Fibroblast of skin of right quadriceps (primary cell): ENCODE measurements at places on chromosomes 3 and 15.

DNA sequence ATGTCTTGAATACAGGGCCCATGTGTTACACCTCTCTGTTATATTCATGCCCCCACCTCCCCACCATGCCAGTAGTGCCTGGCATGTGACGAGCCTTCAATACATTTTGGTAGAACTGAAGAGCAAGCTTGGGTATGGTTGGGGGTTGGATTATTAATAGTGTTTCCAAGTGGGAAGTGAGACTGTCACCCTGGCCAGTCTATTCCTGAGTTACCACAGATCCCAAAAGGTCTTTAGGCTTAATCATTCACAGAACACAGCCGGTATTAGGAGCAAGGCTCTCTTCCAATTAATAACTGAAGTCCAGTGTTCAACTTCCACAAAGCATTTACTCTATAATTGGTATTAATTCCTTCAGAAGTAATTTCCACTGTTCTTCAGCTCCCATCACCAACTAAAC lies 231.9 kb upstream of the LRTM1 start:
- DNase-seq, result no peak

GRCh38 chr15:43867096-43867495 lies 40.3 kb downstream of the WDR76 start:
- DNase-seq, result no peak

GRCh38 chr3:179671747-179672242 lies 19.0 kb downstream of the USP13 start:
- DNase-seq, result no peak

DNA sequence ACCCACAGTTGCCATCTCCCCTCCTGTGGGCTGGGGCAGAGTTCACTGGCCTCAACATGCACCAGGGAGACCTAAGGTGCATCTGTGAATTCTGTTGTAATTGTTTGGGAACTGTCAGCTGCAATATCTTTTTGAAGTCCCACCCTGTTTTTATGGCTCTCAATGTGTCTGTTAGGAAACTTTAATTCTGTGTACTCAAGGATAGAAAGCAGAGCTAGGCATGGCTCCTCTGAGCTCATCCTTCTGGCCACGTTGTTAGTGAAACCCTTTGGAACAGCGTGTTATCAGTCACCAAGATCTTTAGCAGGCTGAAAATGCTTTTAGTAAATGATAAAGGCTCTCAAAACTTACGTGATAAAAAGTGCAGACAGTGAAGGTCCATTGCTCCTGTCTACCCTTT lies 33.6 kb upstream of the MTMR10 start:
- DNase-seq, result peak; percentile 43

DNA sequence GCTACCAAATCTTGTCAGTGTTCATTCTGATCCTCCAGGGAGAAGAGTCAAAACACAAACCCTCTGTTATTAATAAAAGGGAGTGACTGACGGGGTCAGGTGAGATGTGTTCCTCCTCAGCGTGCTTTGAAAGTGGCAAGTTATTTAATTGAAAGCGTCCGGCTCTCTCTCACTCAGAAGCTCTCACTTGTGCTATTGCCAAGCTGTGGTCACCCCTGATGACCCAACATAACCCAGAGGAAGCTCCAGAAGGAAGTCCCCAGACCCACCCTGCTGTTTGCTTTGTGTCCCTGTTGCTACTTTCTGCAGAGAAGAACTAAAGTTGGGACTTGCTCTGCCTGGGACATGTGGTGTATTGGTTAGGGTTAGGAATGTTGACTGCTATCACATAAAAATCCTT lies 235.6 kb downstream of the EDEM1 start:
- no peak for DNase-seq

DNA sequence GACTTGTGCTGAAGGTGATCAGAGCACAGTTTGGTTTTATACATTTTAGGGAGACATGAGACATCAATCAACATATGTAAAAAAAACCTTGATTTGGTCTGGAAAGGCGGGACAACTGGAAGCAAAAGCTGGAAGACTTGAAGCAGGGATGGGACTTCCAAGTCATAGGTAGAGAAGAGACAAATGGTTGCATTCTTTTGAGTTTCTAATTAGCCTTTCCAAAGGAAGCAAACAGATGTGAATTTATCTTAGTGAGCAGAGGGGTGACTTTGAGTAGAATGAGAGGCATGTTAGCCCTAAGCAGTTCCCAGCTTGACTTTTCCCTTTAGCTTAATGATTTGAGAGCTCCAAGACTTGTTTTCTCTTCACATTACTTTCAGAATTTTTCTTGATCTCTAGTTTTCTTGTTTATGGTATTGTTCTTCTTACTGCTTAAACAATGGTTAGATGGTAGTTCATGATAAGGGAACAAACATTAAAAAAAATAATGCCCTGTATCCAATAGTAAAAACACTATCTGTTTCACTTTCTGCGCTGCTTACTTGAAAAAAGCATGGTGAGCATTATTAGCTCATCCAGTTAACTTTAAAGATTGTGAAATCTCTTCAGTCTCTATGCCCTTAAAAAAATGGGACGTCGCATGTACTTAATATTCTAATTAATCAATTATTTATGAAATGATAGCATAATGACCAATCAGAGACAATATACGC lies 48.5 kb upstream of the BCHE start:
- no peak for DNase-seq

- peak; percentile 42 for DNase-seq
Observed at GRCh38 chr15:78389322-78389721, 48.7 kb upstream of the IREB2 start.

GRCh38 chr15:46278486-46279090 lies 643.8 kb downstream of the SQOR start:
- DNase-seq, result no peak

DNA sequence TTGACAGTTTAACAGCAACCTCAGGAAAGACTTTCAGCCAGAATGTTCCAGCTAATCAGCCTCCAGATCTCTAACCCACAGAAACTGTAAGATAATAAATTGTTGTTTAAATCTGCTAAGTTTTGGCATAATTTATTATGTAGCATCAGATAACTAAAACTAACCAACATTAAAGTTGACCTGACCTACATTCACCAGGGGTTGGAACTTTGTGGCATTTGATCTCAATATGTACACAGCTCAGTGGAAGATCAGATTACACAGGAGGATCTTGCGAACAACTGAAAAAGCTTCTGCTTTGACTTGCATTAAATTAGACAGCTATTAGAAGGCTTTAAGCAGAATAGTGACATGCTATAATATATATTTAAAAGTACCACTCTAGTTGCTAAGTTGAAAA lies 91.4 kb upstream of the POU1F1 start:
- no peak for DNase-seq

GRCh38 chr15:47397655-47398054 lies 319.6 kb upstream of the SEMA6D start:
- DNase-seq, result no peak

DNA sequence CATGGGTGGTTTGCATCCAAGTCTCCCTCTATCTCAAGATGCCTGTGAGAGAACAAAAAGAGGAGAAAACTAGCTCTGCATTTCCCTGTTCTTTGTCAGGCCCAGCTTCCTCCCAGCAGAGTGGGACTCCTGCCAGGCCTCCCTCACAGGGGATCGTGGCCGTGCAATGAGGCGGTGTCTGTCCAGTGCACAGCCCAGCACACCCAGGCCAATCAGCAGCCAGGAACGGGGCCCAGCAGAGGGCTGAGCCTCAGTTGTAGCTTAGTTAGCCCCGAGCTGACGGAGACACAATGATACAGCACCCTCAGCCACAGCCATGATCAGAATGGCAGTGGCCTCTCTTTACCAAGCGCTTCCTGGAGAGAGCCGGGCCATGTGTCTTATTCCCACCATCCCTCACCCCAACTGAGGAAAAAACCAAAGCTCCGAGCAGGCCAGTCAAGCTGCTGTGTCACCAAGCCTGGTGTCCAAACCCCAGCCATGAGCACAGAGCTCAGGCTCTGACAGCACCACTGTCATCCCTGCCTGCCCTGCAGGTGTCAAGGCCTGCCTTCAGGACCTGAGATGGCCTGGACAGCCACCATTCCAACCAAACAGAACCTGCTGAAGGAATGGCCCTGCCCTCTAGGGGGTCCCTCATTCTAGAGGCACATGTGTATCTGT lies 71.1 kb downstream of the DNAJB8 start:
- DNase-seq, result peak; percentile 18

- DNase-seq, result no peak
Observed at GRCh38 chr3:129758785-129759320, 134.7 kb downstream of the TMCC1 start.

DNA sequence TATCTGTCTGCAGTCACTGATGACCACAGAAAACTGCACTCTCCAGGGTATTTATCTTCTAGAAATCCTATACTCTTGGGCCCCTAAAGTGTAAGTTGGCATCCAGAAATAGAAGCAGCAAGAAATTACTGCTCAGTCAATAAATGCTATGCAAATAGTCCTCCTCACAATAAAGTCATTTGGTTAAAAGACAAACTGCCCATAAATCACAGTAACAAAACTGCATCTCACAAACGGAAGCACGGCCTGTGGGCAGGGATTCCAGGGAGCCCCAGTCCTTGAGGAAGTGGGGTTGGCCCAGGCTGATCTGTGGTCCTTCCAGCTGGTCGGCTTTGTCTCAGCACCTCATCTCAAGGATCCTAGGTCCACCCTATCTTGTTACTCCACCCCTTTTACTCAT lies 29.7 kb upstream of the SPATA12 start:
- no peak for DNase-seq

DNA sequence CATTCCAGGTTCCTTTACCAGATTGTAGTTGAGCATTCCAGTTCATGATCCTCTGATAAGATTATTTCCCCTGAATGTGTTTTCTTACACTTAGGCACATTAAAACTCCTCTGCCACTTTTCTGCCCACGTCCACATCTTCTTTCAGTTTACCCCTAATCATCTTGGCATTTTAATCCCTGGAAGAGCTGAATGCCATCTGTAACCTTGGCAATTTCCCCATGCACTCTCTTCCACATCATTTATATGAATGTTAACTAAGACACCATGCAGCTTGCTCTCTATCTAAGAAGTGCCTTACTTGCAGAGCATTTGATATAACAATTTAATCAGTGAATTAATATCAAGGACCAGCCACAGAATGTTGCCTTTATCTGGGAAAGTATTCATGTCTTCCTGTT lies 25.8 kb downstream of the TIMP4 start:
- no peak for DNase-seq

- no peak for DNase-seq
Observed at GRCh38 chr3:119500265-119500664, 1.9 kb downstream of the TIMMDC1 start.
